Muscle of arm (tissue), 14 donors: ENCODE measurements at places on chromosomes 2 and 18. TPM values are rescaled to one million over a fixed set of nuclear protein-coding genes. Genes with fewer than 3 reads are reported as not detected.

Gene SCN3A
- 0.59 TPM for polyA plus RNA-seq

Gene NOL4
- 0.23 TPM for polyA plus RNA-seq

Gene CD207
- polyA plus RNA-seq = 3.2 TPM

Gene SIX3
- polyA plus RNA-seq = not detected

Gene TRIM54
- 50.5 TPM for polyA plus RNA-seq

Gene TMEM247
- polyA plus RNA-seq = not detected

Gene CDH7
- polyA plus RNA-seq = 0.44 TPM

Gene PAIP2B
- 5.5 TPM for polyA plus RNA-seq

Gene SDC1
- 3.4 TPM for polyA plus RNA-seq

Gene RBKS
- polyA plus RNA-seq = 1.2 TPM

Gene CBLN2
- polyA plus RNA-seq = 0.16 TPM

Gene MBP
- polyA plus RNA-seq = 20.4 TPM

Gene KCNJ13
- polyA plus RNA-seq = not detected

Gene BOLL
- 3.3 TPM for polyA plus RNA-seq

Gene MOCOS
- polyA plus RNA-seq = 0.09 TPM

Gene RNU2-63P
- polyA plus RNA-seq = not detected

Gene NXPH2
- 21.4 TPM for polyA plus RNA-seq

Gene ADD2
- polyA plus RNA-seq = 2.7 TPM

Gene ASTL
- not detected for polyA plus RNA-seq

Gene FBXO48
- 1.9 TPM for polyA plus RNA-seq

Gene ERBB4
- polyA plus RNA-seq = 10.8 TPM

Gene ACTG2
- 7.8 TPM for polyA plus RNA-seq

Gene HOXD8
- polyA plus RNA-seq = 35.2 TPM
